ENCODE measurements at places on chromosomes 11 and 22.

- no peak for ATAC-seq
Measured at GRCh38 chr11:73542175-73542574, 55.7 kb downstream of the FAM168A start.

DNA sequence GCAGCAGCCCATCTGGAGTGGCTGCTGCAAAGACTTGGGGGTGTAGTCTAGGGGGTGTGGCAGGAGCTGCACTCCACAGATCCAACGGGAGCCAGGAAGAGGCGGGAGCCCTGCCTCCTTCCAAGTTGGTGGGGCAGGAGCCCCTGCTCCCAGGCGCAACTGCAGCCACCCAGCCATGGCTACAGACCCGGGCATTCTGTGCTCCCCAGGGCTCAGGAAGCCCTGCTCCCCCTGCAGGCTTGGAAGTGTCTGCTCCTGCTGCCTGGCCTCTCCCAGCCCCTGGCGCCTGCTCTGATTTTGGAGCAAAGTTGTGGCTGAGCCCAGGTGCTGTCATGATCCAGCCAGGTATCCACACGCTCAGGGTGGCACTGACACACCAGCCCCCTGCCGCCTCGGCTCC, 58.5 kb downstream of the CCDC34 start:
- ATAC-seq: no peak

GRCh38 chr22:46042786-46043185, 65.8 kb upstream of the WNT7B start:
- ATAC-seq: no peak

GRCh38 chr11:117420143-117420485, 92.5 kb downstream of the CEP164 start:
- no peak for ATAC-seq

DNA sequence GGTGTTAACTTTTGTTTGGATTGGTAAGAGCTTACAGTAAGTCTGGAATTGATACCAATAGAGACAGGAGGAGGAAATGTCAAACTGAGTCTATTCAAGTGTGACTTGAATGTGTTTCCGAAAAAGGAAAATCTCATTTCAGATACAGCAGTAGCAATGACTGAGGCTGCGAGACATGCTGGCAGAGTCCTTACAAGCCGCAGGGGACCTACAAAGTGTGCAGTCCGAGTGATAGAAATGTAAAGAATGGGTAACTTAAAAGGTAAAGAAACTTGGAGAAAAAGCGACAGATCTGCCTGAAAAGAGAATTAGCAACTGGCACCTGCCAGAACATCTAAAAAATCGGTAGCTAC, 444 bp downstream of the CWF19L2 start:
- peak; percentile 11 for ATAC-seq

GRCh38 chr22:17705951-17706900, 67.7 kb downstream of the BCL2L13 start:
- ATAC-seq: peak; percentile 95

GRCh38 chr11:78351979-78352841, 65.4 kb downstream of the GAB2 start:
- no peak for ATAC-seq

DNA sequence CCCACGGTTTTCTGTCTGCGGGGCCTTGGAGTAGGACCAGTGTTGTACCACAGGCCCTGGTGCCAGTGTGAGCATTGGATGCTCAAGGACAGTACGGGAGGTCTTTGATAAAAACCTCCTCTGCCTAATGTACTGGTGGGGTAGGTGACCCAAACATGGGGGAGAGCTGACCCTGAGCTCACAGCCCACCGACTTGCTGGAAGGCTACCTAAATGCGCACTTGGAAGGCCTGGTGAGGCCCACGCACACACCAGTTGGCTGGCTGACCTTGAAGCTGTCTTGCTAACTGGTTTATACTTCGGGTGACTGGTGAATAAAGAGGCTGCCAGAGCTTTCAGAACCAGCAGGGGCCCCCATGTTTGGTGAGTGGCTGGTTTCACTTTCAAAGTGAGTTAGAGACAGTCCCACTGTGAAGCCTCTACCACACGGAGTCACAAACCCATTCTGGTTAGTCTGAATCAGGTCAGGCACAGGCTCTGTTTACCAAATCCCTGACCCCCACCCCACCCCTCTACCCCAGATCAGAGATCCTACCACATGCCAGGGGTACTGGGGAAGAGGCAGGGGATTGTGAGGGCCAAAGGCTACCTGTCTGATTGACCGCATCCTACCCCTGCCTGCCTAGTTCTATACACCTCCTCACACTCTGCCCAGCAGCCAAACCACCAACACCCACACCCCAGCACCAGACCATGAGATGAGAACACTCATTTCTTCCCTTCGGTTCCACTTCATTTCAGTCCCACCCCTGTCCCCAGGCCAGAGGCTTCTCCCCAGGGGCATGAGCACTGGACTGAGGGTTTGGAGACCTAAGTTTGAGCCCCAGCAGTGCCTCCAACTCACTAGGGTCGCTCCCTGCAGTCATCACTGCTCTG, 12.7 kb upstream of the IL2RB start:
- peak; percentile 76 for ATAC-seq

DNA sequence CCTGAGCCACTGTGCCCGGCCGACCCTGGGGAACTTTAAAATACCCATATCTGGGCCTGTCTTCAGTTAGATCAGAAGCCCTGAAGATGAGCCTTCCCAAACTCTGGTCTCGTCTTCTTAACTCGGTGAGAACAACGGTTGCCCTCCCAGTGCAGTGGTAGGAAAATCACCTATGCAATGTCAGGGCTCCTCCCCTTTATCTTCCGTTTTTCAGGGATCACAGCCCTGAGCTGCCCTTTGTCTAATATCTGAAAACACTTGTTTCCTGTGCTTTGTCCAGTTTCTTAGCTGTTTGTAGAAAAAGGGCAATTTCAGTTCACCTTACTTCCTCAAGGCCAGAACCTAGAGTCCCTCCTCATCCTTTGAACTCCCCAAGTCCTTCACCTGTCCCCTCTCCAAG, 9.4 kb downstream of the DRAP1 start:
- ATAC-seq: no peak

DNA sequence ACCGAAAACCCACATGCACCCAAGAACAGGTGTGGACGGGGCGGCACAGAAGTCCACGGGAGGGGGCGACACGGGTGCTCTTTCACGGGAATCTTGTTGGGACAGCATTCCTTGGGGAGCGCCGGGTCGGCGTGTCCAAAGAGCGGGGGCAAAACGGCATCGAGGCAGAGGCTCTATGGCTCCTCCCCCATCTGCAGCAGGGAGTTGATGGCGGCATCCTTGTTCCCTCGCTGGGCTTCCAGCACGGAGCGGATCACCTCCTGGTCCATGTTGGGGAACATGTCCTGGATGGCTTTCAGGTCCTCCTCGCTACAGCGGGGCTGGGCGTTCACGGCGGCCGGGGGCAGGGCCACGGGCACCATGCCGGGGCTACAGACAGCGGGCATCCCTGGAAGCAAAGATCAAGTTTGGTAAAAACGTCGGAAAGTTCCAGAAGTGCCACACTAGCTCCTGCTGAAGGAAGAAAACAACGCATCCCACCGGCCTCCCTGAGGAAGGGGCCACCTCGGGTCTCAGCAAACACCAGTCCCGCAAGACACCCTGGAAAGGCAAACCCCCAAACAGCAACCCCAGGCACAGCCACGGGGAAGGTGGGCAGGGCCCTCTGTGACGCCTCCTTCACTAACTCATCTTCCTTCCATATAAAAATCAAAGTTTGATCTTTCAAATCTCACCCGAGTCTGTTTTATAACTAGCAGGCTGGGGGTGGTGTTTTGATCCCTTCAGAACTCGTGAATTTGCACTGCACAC, 32.4 kb downstream of the TOLLIP start:
- ATAC-seq: no peak

DNA sequence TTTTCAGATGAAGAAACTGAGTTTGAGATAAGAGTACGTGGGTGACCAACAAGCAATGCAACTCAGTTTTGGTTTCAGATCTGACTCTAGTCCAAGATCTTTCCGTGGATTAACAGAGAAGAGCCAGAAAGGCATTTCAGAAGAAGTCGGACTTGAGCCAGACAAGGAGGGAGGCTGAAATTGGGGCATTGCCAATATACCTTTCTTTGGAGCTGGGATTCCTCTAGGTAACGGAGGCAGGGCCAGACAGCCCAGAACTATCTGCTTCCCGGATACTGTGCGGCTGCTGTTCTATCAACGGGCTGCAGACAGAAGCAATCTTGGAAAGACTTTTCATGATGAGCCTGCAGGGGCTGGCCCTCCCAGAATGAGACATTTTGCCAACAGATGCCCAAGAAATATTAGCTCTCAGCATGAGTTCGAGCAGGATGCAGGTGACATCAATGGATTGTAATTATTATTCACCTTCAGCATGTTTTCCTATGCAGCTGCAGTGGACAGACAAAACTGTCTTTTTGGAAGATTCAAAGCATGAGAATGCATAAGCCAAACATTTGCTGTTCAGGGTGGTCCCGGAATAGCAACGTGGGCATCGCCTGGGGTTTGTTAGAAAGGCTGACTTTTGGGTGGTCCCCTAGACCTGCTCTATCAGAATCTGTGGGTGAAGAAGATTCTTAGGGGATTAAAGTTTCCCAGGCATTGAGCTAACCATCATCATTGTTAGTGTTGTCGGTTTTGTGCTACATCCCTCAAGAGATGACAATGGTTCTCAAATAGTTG, 95.7 kb downstream of the SCN3B start:
- ATAC-seq: no peak

- ATAC-seq: no peak
Measured at GRCh38 chr11:19395050-19395449, 154.3 kb upstream of the E2F8 start.

GRCh38 chr11:119148720-119149017, 183 bp upstream of the ABCG4 start:
- no peak for ATAC-seq

- peak; percentile 9 for ATAC-seq
Measured at GRCh38 chr11:73154178-73154577, 12.1 kb upstream of the FCHSD2 start.

DNA sequence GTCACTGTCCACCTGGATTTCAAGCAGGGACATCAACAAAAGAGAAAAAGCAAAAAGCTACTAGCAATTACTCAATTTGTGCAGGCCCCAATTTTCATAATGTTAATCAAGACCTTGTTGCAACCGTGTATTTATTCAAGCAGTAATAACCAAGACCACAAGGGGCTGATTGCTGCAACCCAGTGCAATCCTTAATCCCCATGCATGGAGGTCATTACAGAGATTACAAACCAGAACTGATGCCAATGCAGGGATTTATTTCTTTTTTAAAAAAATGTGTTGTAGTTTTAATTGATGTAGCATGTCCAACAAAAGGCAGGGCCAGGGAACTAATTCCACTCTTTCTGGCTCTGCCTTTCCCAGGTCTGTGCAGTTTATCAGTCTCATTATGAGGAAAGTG, 18.4 kb downstream of the TECTA start:
- ATAC-seq: no peak

DNA sequence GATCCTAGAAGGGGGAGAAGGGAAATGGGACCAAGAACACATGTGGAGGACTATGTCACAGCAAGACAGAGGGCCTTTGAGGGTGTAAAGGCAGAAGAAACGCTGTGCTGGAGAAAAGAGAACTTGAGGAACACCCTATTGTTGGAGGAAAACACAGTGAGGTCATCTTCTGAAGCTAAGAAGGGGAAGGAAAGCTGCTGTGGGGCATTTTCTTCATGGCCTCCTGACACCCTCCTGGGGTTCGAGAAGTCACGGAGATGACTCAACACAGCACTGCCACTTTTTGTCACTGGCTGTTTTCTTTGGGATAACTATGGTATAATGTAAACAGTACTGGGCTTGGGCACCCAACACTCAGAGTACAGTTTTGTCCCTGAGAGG, 492.6 kb upstream of the CADM1 start:
- no peak for ATAC-seq

DNA sequence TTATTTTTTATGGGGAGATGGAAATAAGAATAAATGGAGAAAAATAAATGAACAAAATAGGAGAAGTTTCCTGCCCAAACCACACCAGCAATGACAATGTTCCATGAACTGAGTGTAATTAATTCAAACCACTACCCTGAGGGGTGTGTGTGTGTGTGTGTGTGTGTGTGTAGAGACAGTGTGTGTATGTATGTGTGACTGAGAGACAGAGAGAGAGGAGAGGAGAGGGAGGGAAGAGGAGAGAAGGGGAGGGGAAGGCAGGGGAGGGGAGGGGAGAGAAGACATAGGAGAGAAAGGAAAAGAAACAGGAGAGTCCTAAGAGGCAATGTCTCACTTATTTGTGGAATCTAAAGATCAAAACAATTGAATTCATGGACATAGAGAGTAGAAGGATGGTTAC, 65.0 kb upstream of the POU2AF1 start:
- no peak for ATAC-seq

- ATAC-seq: no peak
Measured at GRCh38 chr22:48554893-48555572, 1272.6 kb downstream of the BRD1 start.

GRCh38 chr22:17107547-17107810, 13.7 kb downstream of the TMEM121B start:
- ATAC-seq: no peak

- peak; percentile 43 for ATAC-seq
Measured at GRCh38 chr11:112113539-112114457, 27.1 kb downstream of the SDHD start.

DNA sequence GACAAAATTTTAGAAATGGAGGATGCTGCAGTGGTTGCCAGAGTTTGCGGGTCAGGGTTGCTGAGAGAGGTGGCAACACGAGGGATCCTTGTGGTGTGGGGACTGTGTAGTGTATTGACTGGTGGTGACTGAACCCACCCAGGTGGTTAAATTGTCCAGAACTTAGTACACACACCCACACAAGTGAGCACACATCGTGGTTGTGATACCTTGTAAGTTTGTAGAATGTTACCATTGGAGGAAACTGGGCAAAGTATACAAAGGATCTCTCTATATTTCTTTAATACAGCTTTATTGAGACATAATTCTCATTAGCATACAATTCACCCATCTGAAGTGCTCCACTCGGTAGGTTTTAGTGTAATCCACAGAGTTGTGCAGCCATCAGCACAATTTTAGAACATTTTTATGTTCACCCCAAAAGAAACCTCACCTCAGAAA, 56.1 kb downstream of the MED15 start:
- ATAC-seq: peak; percentile 41

DNA sequence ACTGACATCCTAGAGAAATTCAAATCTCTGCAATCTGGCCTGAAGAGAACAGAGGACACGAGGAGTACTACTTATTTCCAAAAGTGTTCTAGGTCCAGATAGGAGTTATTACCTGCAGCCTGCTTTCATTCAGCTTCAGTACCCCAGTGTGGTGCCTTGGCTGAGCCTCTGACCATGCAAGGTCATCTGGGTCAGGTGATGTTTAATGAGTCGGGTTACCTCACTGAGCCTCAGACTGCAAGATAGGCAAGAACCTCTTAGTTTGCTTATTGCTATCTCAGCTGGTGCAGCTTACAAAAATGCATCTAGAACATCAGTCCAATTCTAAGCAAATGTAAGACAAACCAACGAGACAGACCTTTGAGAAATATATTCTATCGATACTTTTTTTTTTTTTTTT, 9.5 kb upstream of the NF2 start:
- ATAC-seq: no peak
